ENCODE measurements at places on chromosomes 11 and 22. TPM values are rescaled to one million over a fixed set of nuclear protein-coding genes. Genes with fewer than 3 reads are reported as not detected.

- no peak for DNase-seq
Observed at GRCh38 chr11:35992548-35992947, 48.7 kb downstream of the LDLRAD3 start.

- no peak for DNase-seq
Observed at GRCh38 chr11:74112877-74113276, 57.9 kb downstream of the C2CD3 start.

- DNase-seq = peak; percentile 57
Observed at GRCh38 chr11:32052215-32052614, 38.7 kb upstream of the RCN1 start.

GRCh38 chr22:44400763-44401060 is 88.0 kb upstream of the SHISAL1 start:
- peak; percentile 58 for DNase-seq

The PKDREJ gene
- not detected for total RNA-seq

The SCGB2A2 gene
- total RNA-seq = not detected

The GGTLC2 gene
- not detected for total RNA-seq

Measured in RPMI7951 (cell line).